Activated CD8-positive, alpha-beta memory T cell treated with anti-CD3 and anti-CD28 coated beads for 1 hour (primary cell): ENCODE measurements at places on chromosomes 3 and 15.

DNA sequence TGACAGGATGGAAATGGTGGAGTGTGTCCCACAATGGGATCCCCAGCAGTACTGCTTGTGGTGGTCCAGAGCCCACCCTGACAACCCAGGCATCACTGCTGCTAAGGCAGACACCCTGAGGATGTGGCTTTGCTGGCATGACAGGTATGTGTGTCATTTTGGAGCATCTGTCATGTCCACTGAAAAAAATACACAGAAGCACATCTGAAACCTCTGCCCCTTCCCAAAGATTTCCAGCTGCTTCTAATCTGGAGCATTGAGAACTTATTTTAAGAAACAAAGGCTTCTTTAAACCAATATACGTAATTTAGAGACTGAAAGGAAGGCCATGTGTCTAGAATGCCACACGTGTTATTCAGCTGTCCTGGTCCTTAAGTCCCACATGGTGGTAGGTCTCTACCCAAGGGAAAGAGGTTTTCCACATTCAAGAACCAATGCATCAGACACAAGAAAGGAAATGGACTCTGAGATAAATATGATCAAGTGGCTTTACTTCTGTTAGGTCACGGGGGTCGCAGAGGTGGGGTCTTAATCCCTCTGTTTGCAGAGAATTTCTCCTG is 88.3 kb downstream of the PDZRN3 start:
- no peak for DNase-seq

- DNase-seq, result no peak
Observed at GRCh38 chr15:63729115-63729884, 104.4 kb downstream of the HERC1 start.

GRCh38 chr3:111763968-111764367 is 95.1 kb upstream of the PHLDB2 start:
- no peak for DNase-seq

- DNase-seq, result no peak
Observed at GRCh38 chr3:158991146-158991705, 189.4 kb downstream of the MFSD1 start.

DNA sequence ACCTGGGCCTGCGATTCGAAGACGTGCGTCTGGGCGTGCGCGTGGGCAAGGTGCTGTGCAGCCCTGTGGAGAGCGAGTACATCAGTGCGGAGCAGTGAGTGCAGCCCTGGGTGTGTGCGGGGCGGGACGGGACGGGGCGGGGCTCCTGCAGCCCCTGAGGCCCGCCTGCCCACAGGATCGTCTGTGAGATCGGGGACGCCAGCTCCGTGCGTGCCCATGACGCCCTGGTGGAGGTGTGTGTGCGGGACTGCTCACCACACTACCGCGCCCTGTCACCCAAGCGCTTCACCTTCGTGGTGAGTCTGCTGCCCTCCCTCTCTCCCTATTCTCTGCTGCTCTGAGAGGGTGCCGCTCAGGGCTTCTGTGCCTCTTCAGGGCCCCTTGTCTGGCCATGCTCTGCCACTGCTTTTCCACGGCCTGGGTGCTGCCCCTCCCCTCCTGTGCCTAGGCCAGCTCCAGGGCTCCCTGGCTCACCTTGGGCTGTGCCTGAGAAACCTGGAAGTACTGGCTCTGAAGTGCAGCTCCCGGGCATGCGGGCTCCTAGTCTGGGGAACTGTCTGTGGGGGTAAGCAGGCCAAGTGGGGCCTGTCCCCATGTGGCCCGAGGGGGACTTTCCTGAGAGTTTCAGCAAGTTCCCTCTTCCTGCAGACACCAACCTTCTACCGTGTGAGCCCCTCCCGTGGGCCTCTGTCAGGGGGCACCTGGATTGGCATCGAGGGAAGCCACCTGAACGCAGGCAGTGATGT is 31.8 kb downstream of the PLXNA1 start:
- DNase-seq, result no peak

- no peak for DNase-seq
Observed at GRCh38 chr3:41846850-41847249, 115.1 kb downstream of the ULK4 start.

GRCh38 chr15:90895571-90896117 is 7.5 kb upstream of the MAN2A2 start:
- DNase-seq, result no peak

- DNase-seq, result no peak
Observed at GRCh38 chr15:57375827-57376695, at the start of gene CGNL1. Gene CGNL1, plus strand, starts transcription at chr15:57376505. Its CDS starts 61,495 bp downstream, at chr15:57438000.

DNA sequence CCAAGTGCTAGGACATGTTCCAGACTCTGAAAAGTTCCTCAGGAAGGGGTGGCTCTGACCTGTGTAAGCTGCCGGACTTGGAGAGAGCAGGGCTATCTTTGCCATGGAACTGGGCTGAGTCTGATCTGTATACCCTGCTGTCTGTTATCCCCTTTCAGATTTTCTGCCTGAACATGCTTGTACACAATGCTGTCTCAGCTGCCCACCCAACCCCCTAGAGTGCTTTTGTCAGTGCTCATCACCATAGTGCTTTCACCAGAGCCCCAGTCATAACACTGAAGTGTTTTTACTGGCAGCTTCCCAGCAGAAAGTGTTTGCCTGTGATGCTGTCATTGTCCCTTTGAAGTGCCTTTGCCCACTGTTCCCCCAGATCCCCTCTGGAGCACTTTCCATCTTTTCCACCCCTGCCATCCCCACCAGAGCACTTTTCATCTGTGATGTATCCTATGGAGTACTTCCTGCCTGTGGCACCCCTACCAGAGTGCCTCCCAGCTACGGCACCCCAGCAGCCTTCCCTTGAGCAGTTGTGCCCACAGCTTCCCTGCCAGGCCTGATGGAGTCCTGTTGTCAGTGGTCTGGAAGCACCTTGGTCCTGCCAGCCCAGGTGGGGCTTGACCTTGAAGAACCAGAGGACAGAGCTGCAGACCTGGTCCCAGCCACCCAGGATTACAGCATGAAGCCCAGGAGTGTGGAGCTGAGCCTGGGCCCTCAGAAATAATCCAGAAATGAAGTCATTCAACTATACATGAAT is 397.7 kb downstream of the DIPK2A start:
- no peak for DNase-seq
